ENCODE measurements at places on chromosomes 1 and 21. TPM values are rescaled to one million over a fixed set of nuclear protein-coding genes. Genes with fewer than 3 reads are reported as not detected.
A peak's percentile ranks its signal among the peaks of the same experiment; 100 is the strongest.

- H3K4me3 ChIP-seq: no peak overlapping the region
- no peak overlapping the region for H3K27ac ChIP-seq
Observed at GRCh38 chr1:186738926-186739325, 58.7 kb upstream of the PTGS2 start.

C1orf53 gene
- total RNA-seq: not detected

USH2A gene
- total RNA-seq: not detected

DNA sequence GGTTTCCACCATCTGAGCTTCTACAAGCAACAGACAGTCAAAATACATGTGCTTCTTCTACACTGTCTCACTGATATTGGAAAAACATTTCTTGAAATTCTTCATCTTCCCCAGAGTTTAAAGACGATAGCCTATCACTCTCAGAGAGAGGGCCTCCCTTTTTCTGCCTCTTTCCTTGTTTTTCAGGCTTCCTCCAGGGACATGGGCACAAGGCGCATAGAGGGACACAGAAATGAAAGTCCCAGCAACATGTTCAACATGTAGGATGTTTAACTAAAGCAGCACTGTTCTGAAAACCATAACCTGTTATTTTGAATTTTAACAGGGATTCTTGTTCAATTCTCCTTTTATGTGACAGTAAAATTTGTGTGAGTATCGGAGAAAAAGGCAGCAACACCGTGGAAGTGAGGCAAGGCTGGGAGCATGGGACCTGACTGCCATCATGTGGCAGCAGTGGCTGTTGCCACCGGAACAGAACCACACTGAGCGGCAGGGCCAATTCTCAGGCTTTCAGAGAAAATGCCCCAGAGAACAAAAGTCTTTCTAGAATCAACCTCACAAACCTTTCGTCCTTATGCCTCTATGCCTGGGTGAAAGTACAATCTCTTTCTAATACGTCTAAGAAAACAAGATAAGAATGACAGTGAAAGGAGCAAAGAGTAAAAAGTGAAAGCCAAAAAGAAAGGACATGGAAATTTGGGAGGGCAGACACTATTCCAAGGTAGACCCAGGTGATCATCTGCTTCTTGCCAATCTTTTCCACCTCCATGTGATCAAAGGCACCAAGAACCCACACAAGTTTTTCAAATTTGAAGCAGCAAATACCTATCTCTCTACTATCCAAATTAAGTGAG, 54.5 kb downstream of the PCNX2 start:
- peak; percentile 32 for DNase-seq
- no peak overlapping the region for H3K4me3 ChIP-seq
- H3K36me3 ChIP-seq: peaks cover 5% of the 10 kb centered on the region

DNA sequence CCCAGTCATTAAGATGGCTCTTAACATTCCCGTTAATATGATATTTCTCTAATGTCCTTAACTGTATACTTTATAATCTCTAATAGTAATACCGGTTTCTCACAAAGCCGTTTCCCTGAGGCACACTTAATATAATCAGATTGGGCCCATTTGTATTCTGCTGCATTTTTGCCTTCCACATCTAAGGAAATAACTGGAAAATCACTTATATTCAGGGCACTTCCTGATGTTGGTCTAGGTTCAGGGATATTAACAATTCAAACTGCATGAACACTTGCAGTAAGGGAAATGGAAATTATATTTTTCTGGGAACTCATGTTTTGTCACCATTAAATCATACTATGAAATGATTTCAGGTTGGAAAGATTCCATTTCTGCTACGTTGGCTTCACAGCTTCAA, 119.8 kb downstream of the TPR start:
- no peaks in the 10 kb centered on the region for H3K4me1 ChIP-seq
- H3K27me3 ChIP-seq: no peaks in the 10 kb centered on the region
- H3K4me3 ChIP-seq: no peak overlapping the region

Data from activated naive CD8-positive, alpha-beta T cell treated with anti-CD3 and anti-CD28 coated beads, Interleukin-2, amount 10 ng/mL, durations not matched to agents 7 days and 5 days (primary cell).